ENCODE measurements at places on chromosomes 12 and 14.

GRCh38 chr12:111444925-111445725 is 39.4 kb downstream of the SH2B3 start:
- peak; percentile 25 for DNase-seq

DNA sequence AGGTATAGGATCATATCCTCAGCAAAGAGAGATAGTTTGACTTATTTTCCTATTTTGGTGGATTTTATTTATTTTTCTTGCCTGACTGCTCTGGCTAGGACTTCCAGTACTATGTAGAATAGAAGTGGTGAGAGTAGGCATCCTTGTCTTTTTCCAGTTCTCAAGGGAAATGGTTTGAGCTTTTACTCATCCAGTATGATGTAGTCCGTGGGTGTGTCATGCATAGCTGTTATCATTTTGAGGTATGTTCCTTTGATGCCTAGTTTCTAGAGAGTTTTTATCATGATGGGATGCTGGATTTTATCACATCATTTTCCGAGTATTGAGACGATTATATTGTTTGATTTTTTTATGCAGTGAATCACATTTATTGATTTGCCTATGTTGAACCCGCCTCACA is 97.2 kb downstream of the MGAT4C start:
- no peak for DNase-seq

- DNase-seq = no peak
Observed at GRCh38 chr14:74290415-74290814, 12.3 kb downstream of the ABCD4 start.

DNA sequence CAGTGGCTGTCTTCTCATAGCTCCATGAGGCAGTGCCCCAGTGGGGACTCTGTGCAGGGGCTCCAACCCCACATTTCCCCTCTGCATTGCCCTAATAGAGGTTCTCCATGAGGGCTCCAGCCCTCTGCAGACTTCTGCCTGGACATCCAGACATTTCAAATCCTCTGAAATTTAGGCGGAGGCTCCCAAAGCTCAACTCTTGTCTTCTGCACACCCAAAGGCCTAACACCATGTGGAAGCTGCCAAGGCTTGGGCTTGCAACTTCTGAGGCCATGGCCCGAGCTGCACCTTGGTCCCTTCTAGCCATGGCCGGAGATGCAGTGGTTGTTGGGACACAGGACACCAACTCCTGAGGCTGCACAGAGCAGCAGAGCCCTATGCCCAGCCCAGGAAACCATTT is 20.5 kb upstream of the PPP2R5C start:
- no peak for DNase-seq

GRCh38 chr12:131466306-131466705 is 244.6 kb upstream of the SFSWAP start:
- DNase-seq = no peak

DNA sequence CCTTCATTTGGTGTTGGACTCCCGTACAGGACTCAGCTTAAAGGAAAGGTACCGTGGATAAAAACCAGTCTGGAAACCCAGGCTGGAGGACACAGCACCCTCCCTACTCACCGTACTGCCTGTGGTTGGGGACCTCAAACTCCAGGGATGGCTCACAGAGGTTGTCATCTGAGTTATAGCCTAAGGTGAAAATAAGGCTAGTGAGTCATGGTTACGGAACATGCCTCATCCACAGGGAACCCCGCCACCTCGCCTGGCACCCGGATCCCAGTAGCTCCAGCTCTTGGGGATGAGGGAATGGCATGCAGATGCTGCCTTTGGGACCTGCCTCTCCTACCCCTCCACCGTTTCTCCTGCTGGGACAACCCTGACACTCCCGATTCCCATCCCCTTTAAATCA is 36.8 kb upstream of the GPR68 start:
- no peak for DNase-seq

DNA sequence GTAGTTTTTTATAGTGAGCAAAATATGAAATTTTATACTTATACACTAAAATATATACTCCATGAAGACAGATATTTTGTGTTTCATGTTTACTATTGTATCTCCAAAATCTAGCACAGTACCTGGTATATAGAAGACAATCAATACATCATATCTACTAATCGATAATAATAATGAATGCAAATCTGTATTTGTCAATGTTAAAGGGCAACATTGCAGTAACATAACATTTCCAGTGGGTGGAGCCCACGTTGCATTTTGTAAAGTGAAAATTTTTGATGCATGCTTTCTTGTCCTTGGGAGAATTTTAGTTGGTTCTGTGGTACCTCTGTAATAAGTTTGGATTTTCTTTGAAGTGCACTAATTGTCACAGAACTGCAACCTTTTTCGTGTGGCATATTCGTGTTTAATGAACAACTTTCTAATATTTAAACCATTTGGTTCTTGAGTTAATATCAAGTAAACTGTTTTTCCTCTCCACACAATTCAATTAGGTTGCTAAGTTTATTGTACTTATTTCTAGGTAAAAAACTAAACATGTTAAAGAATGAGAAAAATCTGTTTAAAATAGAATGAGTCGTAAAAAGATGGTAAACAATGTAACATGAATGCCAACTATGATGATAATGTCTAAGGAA is 47.4 kb downstream of the AVPR1A start:
- peak; percentile 12 for DNase-seq

DNA sequence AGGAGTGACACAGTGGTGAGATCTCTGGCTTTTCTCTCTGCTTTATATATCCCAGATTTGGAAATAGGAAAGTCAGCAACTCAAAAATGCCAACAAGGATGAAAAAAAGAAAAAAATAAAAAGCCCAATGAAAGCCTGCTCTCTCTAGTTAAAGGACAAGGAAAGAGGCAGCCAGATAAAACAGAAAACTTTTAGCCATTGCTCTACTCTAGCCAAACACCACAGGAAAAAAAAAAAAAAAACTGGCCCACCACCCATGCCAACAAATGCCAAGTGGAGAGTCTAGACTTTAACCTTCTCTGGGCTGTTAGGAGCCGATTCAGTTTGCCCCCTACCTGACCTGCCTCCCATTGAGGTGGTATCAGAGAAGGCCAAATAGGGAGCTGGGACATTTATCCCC is 222.3 kb upstream of the TMTC1 start:
- no peak for DNase-seq

- DNase-seq = no peak
Observed at GRCh38 chr12:69440016-69440415, 30.2 kb upstream of the FRS2 start.

GRCh38 chr12:12158858-12159257 is 88.1 kb downstream of the BCL2L14 start:
- no peak for DNase-seq

GRCh38 chr12:47077206-47078085 is 2.0 kb upstream of the PCED1B start:
- DNase-seq = no peak

DNA sequence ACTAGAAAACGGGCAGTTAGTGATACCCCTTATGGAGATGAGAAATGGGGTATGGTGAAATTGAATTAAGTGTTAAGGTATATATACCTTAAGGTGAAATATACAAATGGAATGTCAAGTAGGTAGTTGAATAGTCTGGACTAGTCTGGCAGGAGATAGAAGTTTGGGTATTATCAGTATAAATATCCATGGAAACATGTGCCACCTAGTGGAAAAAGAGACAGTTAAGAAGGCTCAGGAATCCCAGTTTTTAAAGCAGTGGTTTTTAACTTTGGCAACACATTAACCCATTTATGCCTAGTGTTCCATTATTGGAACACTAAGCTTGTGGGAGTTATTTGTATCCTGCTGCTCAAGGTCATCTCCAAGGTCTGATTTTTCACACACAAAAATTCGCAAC is 38.6 kb upstream of the TPH2 start:
- no peak for DNase-seq

- DNase-seq = no peak
Observed at GRCh38 chr14:85579942-85580341, 50.0 kb downstream of the FLRT2 start.

GRCh38 chr12:105013892-105014291 is 27.8 kb downstream of the NOPCHAP1 start:
- no peak for DNase-seq

- DNase-seq = no peak
Observed at GRCh38 chr14:105152794-105153241, 15.8 kb downstream of the JAG2 start.

- DNase-seq = no peak
Observed at GRCh38 chr14:36281309-36281708, 39.1 kb downstream of the MBIP start.

GRCh38 chr12:98371419-98371818 is 144.0 kb upstream of the TMPO start:
- no peak for DNase-seq

DNA sequence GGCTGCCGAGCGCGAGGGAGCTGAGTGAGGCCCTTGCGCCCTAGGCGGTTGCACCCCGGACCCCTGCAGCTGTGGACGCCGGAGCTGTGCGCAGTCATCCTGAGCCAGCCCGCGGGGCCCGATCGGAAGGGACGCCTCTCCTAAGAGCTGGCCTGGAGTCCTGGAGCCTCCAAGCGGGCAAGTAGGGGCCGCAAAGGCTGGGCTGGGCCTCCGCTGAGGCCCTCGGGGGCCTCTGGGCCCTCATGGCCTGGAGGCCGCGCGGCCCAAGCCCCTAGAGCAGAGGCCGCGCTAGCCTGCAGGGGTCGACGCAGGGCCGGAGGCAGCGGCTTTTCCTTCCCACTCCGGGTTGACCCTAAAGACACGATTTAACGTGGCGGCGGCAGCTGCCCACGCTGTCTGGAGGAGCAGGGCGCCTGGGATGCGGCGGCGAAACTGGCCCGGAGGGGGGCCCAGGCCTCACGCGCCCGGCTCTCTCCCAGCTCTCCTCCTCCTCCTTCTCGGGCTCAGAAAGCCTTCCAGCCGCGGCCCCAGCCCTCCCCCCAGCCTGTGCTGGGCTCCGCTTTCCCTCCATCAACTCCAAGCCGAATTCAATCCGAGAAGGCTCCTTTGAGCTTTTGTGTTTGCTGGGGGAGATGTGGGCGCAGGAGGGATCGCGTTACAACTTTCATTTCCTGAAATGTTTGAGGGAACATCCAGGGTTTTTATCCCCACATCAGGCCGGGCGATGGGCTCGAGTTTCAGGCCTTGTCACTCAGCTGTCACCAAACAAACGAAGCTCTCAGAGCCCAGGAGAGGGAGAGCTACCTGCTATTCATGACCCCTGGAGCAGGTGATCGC is 11.6 kb downstream of the SIX1 start:
- DNase-seq = no peak

- DNase-seq = no peak
Observed at GRCh38 chr12:33587784-33588712, 148.4 kb upstream of the SYT10 start.

DNA sequence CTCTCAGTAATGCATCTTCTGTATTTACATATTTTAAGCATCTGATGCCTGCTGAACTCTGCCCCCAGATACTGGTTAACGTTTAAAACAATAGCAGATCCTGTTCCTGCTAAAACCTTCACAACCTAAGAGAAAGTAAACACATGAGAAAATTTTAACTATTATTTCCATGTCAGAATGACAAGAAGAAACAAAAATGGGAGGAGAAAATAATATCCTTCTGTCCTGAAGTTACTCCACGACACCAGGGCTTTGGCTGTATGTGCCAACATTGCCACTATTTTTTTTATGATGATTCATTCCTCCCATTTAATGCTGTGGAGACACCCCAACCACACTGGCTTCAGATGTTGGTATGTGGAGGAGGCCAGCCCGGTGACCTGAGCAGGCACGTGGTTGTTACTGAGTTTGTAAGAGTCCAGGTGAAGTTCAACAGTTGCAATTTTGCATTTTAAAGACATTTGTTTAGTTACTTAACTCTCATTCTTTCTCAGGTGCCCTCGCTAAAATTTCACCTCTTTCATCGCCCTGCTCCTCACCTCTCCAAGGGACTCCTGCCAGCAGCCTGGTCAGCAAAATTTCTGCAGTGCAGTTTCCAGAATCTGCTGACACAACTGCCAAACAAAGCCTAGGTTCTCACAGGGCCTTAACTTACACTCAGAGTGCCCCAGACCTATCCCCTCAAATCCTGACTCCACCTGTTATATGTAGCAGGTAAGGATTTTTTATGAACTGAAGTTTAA is 65.5 kb upstream of the SLCO1C1 start:
- DNase-seq = no peak

GRCh38 chr14:32021341-32021740 is 55.8 kb upstream of the ARHGAP5 start:
- no peak for DNase-seq

- no peak for DNase-seq
Observed at GRCh38 chr14:55665067-55665675, 85.2 kb downstream of the KTN1 start.

DNA sequence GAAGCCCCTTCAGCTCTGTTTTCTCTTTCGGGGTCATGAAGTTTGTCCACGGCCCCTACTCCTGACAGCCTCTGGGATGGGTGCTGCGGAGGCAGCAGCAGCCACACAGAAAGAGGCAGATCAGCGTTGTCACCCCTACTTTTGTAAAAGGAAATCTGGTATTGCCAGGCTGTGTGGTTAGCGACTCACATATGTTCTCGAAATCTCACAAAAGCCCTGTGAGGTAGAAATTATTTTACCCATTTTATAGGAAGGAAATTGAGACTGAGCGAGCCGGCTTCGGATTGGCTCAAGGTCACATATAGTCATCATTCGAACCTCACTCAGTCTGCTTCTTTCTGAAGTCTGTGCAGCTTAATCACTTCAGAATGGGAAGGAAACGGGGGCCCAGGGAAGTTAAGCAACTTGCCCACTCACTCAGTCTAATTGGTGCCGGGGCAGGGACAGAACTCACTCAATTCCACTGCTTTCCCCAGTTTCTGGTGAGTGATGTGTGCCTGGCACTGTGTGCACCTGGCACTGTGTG is 1.1 kb upstream of the CKAP4 start:
- DNase-seq = peak; percentile 32

- no peak for DNase-seq
Observed at GRCh38 chr14:80638620-80639515, 302.7 kb downstream of the CEP128 start.

- DNase-seq = no peak
Observed at GRCh38 chr12:94807951-94808350, 157.6 kb upstream of the TMCC3 start.

- DNase-seq = no peak
Observed at GRCh38 chr12:108815875-108816594, 41.3 kb downstream of the SSH1 start.

DNA sequence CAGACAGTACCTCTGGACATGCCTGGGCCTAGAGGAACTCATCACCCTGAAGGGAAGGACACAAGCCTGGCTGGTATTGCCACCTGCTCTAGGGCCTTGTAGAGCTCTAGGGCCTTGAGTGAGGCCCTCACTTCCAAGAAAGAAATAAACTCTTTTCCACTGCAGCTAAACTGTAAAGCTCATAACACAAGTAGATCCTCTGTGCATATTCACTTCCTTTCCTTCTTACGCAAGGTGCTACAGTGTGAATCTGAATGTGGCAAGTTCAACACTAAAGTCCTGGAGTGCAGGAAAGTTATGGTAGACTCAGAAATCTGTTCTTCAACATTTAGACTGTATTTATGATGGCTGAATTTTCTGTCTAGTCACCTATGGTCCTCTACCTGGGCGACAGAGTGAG is 14.5 kb downstream of the RNASE3 start:
- DNase-seq = no peak

DNA sequence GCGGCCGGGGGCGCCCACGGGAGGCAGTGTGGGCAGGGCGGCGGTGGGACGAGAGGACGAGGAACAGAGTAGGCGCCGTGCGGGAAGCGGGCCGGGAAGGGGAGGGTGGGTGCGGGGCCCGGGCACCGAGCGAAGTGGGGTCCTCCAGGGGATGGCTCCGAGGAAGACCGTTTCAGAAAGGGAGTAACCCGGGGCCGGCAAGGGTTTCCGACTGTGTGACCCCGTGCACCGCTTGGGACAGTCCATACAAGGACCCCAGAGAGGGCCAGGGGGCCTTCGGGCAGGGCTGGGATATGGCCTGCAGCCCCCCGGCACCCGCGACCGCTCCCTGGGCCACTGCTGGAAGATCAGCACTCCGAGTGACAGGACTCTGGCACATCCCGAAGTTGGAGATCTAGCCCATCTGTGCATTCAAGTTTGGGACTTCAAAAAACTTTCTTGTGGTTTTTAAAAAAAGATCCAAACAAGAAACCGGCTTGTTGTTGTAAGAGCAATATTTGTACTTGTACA is 448 bp downstream of the TSPAN9 start:
- DNase-seq = peak; percentile 22
